ENCODE measurements at places on chromosomes 13 and 19.

- peak; percentile 86 for DNase-seq
Observed at GRCh38 chr19:7852851-7853769, 21.1 kb downstream of the PRR36 start.

GRCh38 chr13:31793246-31793645, 53.9 kb downstream of the RXFP2 start:
- no peak for DNase-seq

- no peak for DNase-seq
Observed at GRCh38 chr19:37669450-37669914, 14.2 kb upstream of the ZFP30 start.

DNA sequence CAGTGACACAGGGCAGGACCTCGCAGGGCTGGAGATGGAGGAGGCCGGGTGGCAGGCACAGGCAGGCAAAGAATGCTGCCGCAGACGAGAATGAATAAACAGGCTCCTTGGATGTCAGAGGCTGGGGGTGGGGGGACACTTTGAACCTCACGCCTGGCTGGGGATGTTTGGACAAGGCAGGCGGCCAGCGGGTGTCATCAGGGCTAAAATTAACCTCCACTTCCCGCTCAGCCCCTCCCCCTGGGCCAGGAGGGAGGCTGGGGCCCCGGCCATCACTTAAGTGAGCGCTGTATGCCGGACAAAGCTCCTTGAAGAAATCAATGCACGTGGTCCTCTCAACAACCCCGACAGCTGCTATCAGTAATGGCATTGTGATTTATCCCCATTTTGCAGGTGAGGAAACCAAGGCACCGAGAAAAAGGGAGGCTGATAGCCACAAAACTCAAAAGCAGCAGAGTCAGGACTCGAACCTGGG, 10.3 kb upstream of the FUT5 start:
- DNase-seq: peak; percentile 6

- no peak for DNase-seq
Observed at GRCh38 chr19:17266589-17266974, 661 bp upstream of the BABAM1 start.

DNA sequence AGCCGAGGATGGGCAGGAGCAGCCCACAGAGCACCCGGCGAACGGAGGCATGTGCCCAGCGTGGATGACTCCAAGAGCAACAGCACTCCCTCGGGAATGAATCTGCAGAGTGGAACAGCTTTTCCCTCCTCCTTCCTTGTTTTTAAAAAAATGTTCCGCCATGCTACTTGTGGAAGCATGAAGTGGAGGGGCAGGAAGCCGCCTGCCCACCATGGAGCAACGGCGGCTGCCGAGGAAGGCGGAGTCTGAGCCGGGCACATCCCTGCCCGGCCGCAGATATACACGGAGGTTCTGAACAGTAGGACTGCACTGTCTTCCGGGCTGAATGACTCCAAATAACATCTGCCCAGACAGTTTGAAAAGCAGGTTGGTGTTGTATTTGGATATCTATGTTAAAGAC, 65.2 kb downstream of the SOX1 start:
- no peak for DNase-seq

DNA sequence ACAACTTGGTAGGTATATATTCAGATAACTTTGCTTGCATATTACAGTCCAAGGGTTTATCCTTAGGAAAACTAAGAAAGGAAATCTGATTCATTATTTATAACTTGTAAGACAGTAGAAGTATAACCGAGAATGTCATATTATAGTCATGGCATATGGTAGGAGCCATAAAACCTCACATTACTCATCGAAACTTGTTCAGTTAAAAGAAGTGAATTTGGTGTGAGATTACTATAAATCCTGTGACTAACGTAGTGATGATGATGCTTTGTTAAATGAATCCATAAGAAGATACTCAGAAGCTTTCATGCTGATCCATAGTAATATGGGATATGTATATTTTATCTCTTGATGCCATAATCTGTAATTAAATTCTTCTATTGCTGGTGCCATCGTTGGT, 57.3 kb downstream of the MTUS2 start:
- no peak for DNase-seq

DNA sequence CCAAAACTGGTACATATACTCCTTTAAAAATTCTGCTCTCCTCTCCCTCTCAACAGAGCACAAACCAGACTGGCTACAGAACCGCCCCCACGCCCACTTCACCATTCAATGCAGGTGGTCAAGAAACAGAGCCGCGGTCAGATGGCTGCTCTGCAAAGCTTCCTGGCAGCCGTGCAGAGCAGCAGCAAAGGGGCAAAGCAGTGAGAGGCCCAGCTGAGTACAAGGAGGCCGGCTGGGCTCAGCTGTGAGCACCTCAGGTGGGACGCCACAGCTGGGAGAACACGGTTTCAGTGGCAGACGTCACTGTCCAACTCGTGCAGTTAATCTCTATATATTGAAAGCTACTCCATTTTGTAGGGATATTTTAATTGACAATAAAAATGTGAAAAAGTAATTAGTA, 8.3 kb downstream of the GRTP1 start:
- DNase-seq: no peak

GRCh38 chr19:2207991-2208860, 27.9 kb downstream of the PLEKHJ1 start:
- no peak for DNase-seq

GRCh38 chr19:49689133-49690078, at the start of gene ADM5:
Gene ADM5, plus strand, starts transcription at chr19:49689594. Its CDS starts 244 bp downstream, at chr19:49689838.
- peak; percentile 52 for DNase-seq

DNA sequence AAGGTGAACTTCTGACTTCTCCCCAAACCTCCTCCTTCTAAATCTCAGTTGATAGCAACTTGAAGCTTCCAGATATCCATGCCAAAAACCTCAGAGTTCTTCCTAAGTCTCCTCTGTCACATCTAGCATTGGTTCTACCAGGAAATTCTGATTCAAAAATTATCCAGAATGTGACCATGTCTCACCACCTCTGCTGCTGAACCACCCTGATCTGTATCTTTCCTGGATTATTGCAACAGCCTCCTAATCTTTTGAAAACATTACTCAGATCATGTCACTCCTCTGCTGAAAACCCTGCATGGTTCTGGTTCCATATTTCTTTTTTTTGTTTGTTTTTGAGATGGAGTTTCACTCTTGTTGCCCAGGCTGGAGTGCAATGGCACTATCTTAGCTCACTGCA, 78.7 kb upstream of the TNFSF11 start:
- no peak for DNase-seq

DNA sequence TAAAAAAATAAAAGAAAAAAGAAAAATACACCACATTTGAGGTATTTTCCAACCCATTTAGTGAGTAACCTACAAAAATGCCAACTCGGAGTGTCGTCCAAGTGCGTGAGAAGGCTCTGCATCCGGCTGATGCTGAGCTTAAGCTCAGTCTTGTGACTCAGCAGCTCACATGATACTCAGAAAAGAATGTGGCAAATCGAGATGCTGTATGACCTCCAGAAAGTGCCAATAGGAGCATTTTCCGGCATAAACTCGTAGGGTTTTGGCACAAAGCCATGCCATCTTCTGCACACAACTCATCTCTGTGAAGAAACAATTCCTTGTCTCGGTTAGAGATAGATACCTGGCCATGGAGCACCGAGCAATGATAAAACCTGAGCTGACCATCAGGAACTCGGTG, 58.5 kb downstream of the TRPM4 start:
- no peak for DNase-seq

DNA sequence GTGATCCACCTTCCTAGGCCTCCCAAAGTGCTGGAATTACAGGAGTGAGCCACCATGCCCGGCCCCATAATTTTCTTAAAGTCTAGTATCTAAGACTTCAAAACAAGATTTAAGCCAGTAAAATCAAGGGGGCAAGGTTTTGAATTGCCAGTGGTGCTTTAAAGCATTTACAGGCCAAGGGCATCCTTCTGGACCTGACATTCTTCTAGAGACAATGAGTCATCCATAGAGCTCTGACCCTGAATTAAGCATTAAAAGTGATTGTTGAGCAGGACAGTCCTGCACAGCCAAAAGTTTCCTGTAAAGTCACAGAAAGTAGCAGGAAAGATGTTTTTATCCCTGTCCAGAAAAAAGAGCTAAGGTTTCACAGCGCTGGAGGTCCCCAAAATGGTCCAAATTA, 50.9 kb upstream of the ATP12A start:
- no peak for DNase-seq

GRCh38 chr13:66225072-66225471, 1005.1 kb downstream of the PCDH9 start:
- no peak for DNase-seq

GRCh38 chr13:113776231-113777125, 17.5 kb downstream of the TMEM255B start:
- peak; percentile 89 for DNase-seq

DNA sequence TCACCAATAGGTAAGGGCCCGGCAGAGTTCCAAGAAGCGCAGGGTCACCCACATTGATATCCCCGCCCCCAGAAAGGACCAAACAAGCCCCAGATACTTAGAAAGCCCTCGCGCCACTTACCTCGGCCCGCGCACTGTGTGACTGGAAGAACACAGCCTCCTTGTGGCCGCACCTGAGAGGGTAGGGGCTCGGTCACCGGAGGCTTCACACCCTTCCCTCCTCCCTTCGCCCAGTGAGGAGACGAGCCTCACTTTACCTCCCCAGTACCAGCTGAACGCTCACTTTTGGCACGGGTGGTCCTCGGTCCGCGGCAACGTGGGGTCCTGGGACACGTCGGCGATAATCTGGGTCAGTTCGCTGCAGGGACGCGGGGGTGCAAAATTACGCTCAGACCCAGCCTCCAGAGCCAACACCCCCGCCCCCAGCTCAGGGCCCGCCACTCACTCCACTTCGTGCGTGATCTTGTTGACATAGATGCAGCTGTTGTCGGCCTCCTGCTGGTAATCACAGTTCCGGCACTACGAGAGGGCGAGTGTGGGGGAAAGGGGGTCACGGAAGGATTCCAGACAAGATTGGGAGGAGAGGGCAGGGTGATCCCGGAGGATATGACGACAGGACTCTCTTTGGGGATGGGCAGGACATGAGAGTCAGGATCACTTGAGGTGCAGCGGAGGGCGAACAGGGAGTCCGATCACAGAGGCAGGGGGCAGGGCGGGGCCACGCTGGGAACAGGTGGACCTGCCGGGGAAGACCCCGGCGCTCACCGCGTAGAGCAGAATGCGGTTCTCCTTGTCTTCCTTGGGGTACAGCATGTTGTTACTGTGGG, 568 bp downstream of the POLR2I start:
- no peak for DNase-seq

DNA sequence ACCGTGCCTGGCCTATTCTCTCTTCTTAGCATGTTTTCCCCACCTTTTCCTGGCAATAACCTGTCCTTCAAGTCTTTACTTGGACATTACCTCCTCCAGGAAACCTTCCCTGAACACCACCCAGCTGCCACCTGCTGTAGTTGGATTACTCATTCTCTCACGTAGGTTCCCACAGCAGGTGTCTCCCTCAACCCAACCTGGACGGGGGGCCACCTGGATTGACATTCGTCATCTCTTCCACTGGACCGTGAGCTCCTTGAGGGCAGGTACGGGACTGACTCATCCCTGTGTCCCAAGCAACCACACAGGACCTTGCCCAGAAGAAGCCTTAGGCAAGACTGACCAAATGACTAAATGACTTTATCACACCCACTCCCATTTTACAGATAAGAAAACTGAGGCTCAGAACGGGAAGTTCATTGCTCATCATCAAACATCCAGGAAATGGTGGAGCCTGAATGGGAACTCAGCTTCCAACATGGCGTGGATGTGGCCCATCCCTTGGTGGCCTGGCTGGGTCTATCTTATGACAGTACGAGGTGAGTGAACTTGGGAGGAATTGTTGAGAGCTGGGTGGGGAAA, 3.5 kb upstream of the KLK6 start:
- no peak for DNase-seq

GRCh38 chr13:36992362-36992761, 6.8 kb downstream of the ALG5 start:
- no peak for DNase-seq

GRCh38 chr13:27283906-27284493, 13.4 kb downstream of the RASL11A start:
- peak; percentile 18 for DNase-seq

DNA sequence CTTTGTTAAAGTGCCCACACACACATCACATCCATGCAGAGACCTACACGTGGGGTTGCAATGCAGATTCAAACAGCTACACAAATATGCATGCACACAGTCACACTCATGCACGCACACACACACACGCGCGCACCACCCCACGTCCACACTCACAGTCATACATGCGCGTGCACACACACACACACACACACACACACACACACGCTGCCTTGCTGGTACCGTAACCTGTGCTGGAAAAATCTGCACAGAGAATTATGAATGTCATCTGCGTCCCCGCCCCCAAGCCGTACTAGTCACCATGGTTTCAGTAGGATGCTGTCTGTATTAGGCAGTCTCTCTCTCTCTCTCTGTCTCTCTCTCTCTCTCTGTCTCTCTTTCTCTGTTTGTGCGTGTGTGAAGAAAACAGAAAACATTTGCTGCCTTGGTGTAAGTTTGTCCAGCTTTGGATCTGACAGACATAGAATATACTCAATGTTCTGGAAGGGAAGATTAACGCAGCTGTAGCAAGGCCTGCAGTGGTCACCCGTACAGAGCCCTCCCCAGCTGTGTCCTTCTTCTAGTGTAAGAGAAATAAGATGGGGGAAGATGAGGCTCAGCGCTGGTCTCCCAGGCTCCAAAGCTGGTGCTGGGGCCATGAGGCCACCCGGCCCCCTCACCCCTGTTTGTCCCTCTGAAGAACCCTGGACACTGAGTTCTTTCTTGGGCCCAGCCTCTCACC, 26.4 kb upstream of the DPP9 start:
- DNase-seq: no peak

DNA sequence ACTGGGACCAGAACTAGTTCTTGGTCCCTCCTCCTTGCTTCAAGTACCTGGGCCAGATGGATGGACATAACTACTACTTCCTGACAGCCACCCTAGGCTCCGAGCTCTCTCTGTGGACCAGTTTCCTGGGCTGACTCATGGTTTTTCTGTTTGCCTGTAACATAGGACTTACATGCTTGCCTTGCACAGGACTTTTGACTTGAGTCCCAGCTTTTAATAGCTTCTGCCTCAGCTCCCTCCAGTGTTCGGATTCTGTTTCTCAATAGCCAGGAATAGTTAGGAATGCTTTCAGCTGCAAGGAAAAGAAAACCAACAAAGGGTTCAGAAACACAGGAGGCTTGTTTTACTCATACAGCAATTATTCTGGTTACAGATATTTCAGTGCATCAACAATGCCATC, 405.9 kb downstream of the ZNF536 start:
- DNase-seq: no peak

- no peak for DNase-seq
Observed at GRCh38 chr13:23642110-23642509, 71.9 kb downstream of the TNFRSF19 start.

- no peak for DNase-seq
Observed at GRCh38 chr13:82634946-82635345, 1247.3 kb downstream of the SLITRK1 start.
